ENCODE measurements at places on chromosomes 4 and X. TPM values are rescaled to one million over a fixed set of nuclear protein-coding genes. Genes with fewer than 3 reads are reported as not detected.

DNA sequence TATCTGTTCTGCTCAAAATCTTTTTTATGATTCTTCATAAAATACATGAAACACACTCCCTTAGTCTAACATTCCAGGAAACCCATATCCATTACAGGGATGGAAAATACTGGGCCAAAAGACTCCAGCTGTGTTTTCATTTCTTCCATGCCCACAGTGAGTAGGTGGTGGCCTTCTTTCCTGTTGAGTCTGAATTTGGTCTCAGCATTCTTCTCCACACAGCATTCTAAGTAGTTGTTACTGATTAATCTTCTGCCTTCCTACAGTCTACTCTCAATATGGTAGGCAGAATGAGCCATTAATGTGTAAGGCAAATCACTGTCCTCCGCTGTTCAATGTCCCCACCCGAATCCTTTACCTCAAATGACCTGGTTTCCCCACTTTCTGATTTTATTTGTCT, 370.6 kb upstream of the RPS6KA3 start:
- no peak overlapping the region for H3K4me3 ChIP-seq
- H3K27me3 ChIP-seq = peaks cover 7% of the 10 kb centered on the region
- H3K27ac ChIP-seq = no peak overlapping the region
- H3K4me1 ChIP-seq = no peaks in the 10 kb centered on the region

- H3K36me3 ChIP-seq = no peaks in the 10 kb centered on the region
- H3K27me3 ChIP-seq = no peaks in the 10 kb centered on the region
- no peak overlapping the region for H3K27ac ChIP-seq
Observed at GRCh38 chrX:123728016-123728415, 4.8 kb downstream of the THOC2 start.

DNA sequence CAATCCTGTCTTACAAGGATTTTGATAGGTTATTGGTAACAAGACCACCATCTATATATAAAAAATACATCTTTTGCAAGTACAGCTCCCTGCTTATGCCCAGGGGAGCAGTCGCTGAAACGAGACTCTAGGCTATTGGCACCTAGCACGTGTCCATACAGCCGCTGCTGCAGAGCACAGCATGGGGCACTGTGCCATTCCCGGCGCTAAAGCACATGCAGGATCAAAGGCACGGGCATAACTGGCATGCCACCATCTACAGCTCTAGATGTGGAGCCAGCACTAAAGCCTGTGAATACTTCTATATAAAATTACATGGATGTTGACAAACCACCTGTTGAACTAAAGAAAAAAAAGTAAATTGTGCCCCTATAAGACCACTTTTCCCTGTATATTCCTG, 144.8 kb downstream of the COL25A1 start:
- DNase-seq = no peak
- no peaks in the 10 kb centered on the region for H3K27me3 ChIP-seq
- H3K27ac ChIP-seq = no peak overlapping the region
- no peak overlapping the region for H3K4me3 ChIP-seq
- H3K36me3 ChIP-seq = no peaks in the 10 kb centered on the region

GRCh38 chr4:183905593-183906488, 734 bp downstream of the STOX2 start:
- H3K4me1 ChIP-seq = peaks cover 11% of the 10 kb centered on the region
- no peaks in the 10 kb centered on the region for H3K36me3 ChIP-seq
- H3K27ac ChIP-seq = peak overlapping the region; percentile 78
- no peaks in the 10 kb centered on the region for H3K27me3 ChIP-seq
- peak; percentile 25 for DNase-seq

- H3K4me1 ChIP-seq = no peaks in the 10 kb centered on the region
- H3K36me3 ChIP-seq = no peaks in the 10 kb centered on the region
- DNase-seq = no peak
- no peak overlapping the region for H3K27ac ChIP-seq
- no peak overlapping the region for H3K4me3 ChIP-seq
- H3K27me3 ChIP-seq = peaks cover 52% of the 10 kb centered on the region
Observed at GRCh38 chr4:3712112-3712805, 53.9 kb upstream of the ADRA2C start.

- H3K4me1 ChIP-seq = no peaks in the 10 kb centered on the region
- DNase-seq = no peak
- H3K36me3 ChIP-seq = no peaks in the 10 kb centered on the region
- no peaks in the 10 kb centered on the region for H3K27me3 ChIP-seq
- no peak overlapping the region for H3K4me3 ChIP-seq
- no peak overlapping the region for H3K27ac ChIP-seq
Observed at GRCh38 chr4:11475871-11476270, 47.2 kb upstream of the HS3ST1 start.

DNA sequence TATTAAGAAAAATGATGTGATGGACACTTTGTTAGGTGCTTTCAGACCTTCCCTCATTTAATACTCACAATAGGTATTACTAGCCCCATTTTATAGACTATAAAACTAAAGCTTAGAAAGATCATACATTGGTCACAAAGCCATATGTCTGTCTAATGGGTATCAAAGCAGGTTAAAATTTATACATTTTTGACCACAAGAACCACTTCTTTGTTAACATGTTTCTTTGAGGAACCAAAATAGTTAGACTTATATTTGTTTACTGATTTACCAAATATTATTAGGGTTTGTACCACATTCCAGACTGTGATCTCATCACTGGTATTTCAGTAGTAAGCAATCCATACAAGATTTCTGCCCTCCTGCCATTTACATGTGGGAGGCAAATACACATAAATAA, 363.3 kb downstream of the NAF1 start:
- H3K27ac ChIP-seq = no peak overlapping the region
- no peak for DNase-seq
- no peaks in the 10 kb centered on the region for H3K4me1 ChIP-seq
- H3K4me3 ChIP-seq = no peak overlapping the region

GRCh38 chr4:160142579-160142978, 1039.7 kb downstream of the RAPGEF2 start:
- H3K36me3 ChIP-seq = no peaks in the 10 kb centered on the region
- no peaks in the 10 kb centered on the region for H3K4me1 ChIP-seq
- DNase-seq = no peak
- H3K4me3 ChIP-seq = no peak overlapping the region

GRCh38 chr4:155929833-155930232, 23.8 kb downstream of the CTSO start:
- no peak overlapping the region for H3K4me3 ChIP-seq
- DNase-seq = no peak
- peaks cover 5% of the 10 kb centered on the region for H3K36me3 ChIP-seq
- H3K27me3 ChIP-seq = no peaks in the 10 kb centered on the region
- no peaks in the 10 kb centered on the region for H3K4me1 ChIP-seq

- no peak overlapping the region for H3K27ac ChIP-seq
- no peaks in the 10 kb centered on the region for H3K27me3 ChIP-seq
- H3K4me1 ChIP-seq = no peaks in the 10 kb centered on the region
Observed at GRCh38 chrX:12999422-12999821, 24.5 kb downstream of the TMSB4X start.

DNA sequence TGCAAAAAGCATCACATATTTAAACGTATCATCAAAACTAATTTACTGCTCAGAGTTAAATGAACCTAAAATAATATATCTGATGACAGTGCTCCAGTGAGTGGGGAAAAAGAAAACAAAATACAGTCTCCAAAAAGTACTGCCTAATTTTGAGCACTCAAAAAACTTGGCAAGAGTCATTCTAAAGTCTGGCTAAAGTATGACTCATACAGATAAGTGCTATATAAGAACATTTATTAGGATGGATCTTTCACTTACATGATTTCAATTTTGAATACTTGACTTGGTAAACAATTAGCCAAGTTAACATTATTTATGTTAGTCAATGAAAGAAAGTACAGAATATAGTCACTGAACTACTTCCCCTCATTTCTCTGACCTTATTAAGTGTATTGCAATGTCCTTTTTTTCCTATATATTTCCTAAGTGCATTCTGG, 27.2 kb downstream of the FBXO8 start:
- H3K27ac ChIP-seq = no peak overlapping the region
- DNase-seq = no peak
- H3K36me3 ChIP-seq = peaks cover 28% of the 10 kb centered on the region
- H3K4me1 ChIP-seq = no peaks in the 10 kb centered on the region
- H3K4me3 ChIP-seq = no peak overlapping the region

Gene SORCS2
- total RNA-seq = 0.38 TPM

Gene NAT8L
- 7.2 TPM for total RNA-seq

Gene COPS4
- 60.2 TPM for total RNA-seq
